NAMALWA (cell line): ENCODE measurements at places on chromosomes 12 and 14.
A peak's percentile ranks its signal among the peaks of the same experiment; 100 is the strongest.

DNA sequence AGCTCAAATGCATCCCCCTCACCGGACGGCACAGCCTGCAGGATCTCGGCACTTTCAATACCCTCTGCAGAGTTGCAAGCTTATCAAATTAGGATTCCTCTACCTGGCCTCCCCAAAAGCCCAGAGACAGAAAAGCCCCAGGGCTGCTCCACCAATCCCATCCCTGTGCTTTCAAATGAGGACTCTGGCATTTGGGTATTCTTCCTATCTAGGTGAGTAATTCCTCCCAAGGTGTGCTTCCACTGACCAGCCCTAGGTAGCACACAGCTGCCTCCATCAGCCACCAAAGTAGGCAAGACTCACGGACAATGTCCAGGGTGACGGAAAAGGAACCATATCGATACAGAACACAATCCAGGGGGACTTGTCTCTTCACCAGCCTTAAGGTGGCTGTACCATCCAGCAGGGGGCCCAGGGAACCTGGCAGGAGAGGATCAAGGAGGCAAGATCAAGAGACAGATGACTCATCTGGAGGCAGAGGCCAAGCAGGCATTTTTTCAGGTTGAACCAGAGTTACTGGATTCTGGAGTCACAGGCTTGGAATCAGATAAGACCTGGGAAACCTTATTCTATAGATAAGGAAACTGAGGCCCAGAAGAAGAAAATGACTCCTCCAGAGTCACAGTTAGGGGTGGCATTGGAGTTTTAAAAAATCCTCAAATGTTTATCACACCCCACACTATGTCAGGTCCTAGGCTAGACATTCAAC, 9.9 kb downstream of the PMEL start:
- peak; percentile 56 for DNase-seq

DNA sequence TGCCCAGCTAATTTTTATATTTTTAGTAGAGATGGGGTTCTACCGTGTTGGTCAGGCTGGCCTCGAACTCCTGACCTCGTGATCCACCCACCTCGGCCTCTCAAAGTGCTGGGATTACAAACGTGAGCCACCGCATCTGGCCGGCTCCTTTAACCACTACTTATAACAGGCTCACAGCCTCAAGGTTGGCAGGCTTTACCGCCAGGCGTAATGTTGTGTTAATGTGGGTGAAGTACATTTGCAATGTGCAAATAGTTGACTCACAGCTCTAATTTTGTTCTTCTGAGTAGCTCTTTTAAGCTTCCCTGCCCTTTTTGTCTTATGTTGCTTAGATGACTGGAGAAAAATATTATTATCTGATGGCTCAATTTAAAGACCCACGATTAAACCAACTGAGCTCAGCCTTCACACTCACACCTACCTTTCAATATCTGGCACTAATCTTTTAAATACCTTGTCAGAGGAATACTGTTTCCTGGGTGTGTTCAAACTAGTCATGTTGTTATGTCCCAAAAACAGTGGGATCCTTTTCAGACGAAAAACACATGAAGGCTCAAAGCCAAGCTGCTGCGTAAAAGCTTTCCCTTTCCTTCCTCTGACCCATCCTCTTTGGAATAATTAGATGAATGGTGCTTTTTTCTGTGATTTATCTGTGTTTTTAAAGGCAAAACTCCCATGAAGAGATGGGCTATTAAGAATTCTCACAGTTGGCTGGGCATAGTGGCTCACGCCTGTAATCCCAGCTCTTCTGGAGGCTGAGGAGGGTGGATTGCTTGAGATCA, 57.2 kb upstream of the USP44 start:
- no peak for DNase-seq

GRCh38 chr14:94411638-94412037, 23.2 kb upstream of the SERPINA1 start:
- DNase-seq, result no peak

- DNase-seq, result no peak
Measured at GRCh38 chr12:132324841-132325732, 4.3 kb downstream of the GALNT9 start.

DNA sequence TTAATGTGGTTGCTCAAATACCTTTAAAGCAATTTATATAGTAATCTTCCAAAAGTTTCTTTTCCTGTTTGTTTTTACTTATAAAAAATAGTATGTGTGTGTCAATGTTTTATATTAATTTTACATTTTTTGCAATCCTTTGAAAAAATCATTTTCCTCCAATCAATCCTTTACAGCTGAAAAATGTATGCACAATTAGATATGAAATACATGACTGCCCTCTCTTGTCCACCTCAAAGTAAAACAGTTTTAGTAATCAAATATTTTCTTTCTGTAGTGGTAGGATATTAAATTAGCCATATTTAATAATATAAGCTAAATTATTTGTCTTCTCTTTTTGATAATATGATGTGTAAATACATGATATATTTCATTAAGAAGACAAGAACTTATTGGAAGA, 269.9 kb downstream of the ADAMTS20 start:
- peak; percentile 16 for DNase-seq
